ENCODE measurements at places on chromosomes 12 and 14.

GRCh38 chr12:53160673-53161072, 19.8 kb upstream of the ZNF740 start:
- DNase-seq = no peak

- no peak for DNase-seq
These were observed 2.1 kb downstream of the USP5 start for GRCh38 chr12:6854036-6854435.

DNA sequence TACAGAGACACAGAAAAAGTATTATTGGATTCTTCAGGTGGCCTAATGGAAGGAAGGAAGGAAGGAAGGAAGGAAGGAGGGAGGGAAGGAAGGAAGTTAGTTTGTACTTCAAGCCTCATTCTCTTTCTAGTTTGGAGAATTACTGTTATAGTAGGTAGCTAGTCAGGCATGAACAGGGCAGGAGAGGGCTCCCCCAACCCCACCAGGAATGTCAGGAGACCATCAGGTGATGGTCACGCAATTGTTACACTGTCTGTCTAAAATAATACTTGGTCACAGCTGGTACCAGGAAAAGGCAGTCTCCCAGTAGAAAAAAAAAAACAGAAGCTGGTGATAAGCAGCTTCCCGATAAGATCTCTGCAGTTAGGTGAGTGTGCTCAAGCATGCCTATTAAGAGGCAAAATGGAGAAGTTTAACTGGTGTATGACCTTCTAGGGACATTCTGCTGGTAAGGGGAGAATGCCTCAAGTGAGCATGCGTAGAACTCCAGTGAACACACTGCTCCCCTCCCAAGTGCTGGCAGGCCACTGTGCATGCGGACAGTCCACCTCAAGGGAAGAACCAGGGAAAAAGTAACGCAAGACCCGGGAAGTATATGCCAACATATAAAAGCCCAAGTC, 358.4 kb upstream of the SOX5 start:
- no peak for DNase-seq

- DNase-seq = no peak
These were observed 3.1 kb downstream of the SINHCAF start for GRCh38 chr12:31322801-31323207.

GRCh38 chr14:90831821-90832220, 15.6 kb upstream of the TTC7B start:
- no peak for DNase-seq

DNA sequence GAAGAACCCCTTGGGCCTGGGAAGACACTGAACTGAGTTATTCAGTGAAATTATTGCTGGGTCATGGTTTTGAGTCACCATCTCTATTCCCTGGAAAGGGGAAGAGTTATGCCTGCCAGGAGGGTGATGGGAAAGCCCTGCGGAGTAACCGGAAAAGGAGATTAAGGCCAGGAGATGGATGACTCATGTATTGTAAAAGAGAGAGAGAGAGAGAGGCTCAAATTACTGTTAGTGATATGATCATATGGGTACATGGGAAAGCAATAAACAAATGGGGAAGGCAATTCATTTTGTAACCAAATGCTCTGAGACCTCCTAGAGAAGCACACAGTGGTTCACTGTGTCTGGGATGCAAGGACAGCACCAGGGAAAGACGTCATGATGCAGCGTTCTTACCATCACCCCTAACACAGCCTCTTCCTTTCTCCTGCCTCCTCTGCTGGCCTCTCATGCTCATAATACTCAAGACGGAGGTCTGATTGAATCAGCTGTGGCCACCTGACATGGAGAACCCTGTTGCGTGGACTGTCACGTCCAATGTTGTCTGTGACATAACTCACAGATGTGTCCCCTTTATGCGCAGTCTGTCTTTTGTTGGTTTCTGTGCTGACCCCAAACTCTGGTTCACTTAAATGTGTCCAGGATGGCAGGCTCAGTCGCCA, 243.7 kb downstream of the TMEM132D start:
- no peak for DNase-seq

GRCh38 chr14:24398653-24399446, at the start of gene NYNRIN:
Gene NYNRIN (plus strand): TSS chr14:24399003. CDS start chr14:24399247, 244 bp downstream.
- no peak for DNase-seq

GRCh38 chr12:2043054-2043453, 9.7 kb upstream of the CACNA1C start:
- no peak for DNase-seq

- DNase-seq = no peak
These were observed 34.4 kb downstream of the ITPR2 start for GRCh38 chr12:26798640-26799039.

- DNase-seq = no peak
These were observed 30.9 kb downstream of the SYNDIG1L start for GRCh38 chr14:74395094-74395493.

- no peak for DNase-seq
These were observed 97.1 kb downstream of the C2CD5 start for GRCh38 chr12:22447223-22447622.

- no peak for DNase-seq
These were observed 10.9 kb upstream of the ZNF705A start for GRCh38 chr12:8145754-8146441.

DNA sequence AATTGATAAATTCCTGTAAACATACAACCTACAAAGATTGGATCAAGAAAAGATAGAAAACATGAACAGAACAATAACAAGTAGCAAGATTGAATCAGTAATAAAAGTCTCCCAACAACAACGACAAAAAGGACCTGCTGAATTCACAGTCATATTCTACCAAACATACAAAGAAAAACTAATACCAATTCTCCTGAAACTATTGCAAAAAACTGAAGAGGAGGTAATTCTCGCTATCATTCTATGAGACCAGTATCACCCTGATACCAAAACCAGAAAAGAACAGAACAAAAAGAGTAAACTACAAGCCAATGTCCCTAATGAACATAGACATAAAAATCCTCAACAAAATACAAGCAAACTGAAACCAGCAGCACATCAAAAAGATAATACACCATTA, 14.4 kb downstream of the SLC25A21 start:
- no peak for DNase-seq

- peak; percentile 88 for DNase-seq
These were observed 16.6 kb downstream of the TAMALIN start for GRCh38 chr12:52023182-52023975.

DNA sequence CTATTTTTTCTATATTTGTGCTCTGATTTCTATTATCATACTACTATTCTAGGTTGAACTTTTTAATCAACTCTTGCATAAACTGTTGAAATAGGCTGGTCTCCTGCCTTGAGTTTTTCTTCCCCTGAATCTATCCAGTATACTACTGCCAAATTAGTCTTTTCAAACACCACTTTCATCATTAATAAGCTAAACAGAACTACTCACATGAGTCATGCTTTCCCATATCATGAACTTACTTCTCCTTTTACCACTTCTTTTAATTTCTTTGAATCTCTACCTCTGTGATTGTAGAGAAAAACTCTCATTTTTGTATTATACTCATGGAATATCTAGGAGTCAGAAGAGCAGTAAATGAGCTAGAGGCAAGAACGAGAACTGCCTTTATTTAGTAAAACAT, 340.3 kb upstream of the PDE3A start:
- no peak for DNase-seq

GRCh38 chr12:10126413-10126812, 3.6 kb downstream of the CLEC7A start:
- DNase-seq = no peak

DNA sequence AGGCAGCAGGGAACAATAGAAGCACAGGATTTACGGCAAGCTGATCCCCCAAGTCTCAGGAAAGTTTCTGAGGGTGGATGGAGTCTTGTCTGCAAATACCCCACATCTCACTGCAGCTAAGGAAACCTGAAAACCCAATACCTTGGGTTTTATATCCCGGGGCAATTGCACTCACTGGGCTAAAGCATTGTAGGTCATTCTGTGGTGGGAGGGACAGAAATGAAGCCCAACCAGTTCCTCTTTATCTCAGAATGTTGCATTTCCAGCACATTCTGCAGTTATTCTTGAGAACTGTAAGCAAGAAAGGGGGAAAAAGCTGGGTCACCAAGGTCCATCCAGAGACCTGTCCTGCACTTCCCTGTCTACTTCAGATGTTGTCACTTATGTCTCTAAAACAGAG, 39.8 kb downstream of the C12orf42 start:
- DNase-seq = no peak

- DNase-seq = no peak
These were observed 5.9 kb upstream of the WASHC3 start for GRCh38 chr12:102067574-102068258.

GRCh38 chr12:56154246-56154771, 1.9 kb downstream of the MYL6B start:
- DNase-seq = no peak

GRCh38 chr12:47870175-47870781, 34.5 kb downstream of the VDR start:
- DNase-seq = no peak

DNA sequence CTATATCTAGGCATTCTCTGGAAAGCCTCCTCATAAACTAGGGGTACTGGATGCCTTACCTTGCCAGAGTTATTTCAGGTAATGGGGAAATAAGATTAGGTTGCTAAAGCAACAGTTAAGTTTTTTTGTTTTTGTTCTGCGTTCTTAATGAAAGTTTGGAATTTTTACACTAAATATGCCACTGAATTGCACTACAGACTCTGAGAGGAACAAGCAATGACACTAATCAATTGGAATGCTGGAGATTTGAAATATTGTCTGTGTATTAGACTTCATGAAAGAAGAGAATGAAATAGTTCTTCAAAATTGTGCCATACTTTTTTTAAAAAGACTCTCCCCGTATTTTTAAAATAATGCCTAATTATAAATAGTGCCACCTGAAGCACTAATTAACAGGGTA, 287.8 kb downstream of the NAV3 start:
- DNase-seq = no peak

DNA sequence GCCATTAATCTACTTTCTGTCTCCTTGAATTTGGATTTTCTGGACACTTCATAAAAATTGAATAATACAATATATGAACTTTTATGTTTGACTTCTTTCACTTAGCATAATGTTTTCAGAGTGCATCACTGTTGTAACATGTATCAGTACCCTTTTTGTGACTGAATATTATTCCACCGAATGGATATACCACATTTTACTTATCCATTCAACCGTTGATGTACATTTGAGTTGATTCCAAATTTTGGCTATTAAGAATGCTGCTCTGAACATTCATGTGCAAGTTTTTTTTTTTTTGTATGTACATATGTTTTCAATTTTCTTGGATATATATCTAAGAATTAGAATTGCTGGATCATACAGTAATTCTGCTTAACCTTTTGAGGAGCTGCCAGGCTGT, 43.2 kb downstream of the CPSF2 start:
- no peak for DNase-seq

GRCh38 chr12:77973579-77973978, 142.9 kb downstream of the NAV3 start:
- DNase-seq = no peak

DNA sequence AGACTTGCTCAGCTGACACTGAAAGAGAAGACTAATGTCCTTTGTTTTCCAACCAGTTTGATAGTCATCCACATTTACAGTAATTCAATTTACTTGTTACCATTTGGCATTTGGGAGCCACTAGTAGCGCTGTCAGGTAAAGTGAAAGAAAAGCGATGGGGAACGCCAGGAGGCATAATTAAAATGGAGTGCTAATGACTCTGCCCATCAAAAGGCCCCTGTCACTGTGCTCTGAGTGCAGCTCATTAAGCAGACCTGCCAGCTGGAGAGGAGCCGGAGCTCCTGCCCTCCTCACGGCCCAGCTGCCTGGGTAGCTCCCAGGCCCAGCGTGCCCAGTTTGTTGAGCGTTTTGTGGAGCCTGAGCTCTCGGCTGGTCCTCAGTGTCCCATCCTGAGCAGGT, 463.6 kb upstream of the CCDC196 start:
- no peak for DNase-seq

GRCh38 chr12:102376181-102376747, 104.1 kb downstream of the IGF1 start:
- no peak for DNase-seq

DNA sequence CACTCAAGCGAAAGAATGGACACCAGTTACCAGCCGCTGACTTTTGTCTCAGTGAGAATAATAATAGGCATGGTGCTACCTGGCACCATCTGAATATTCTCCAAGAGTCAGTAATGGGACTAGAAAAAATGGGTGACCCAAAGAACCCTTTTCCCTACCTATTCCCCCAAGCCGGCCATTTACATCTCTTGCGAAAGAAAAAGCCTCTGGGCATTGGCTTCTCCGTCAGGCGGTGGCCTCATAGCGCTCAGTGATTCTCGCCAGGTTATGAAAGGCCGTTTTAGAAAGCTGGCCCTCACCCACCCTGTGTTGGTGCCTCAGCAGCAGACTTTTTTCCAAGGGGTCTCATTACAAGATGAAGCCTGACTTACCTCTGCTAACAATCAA, 523 bp upstream of the SLC6A15 start:
- no peak for DNase-seq

DNA sequence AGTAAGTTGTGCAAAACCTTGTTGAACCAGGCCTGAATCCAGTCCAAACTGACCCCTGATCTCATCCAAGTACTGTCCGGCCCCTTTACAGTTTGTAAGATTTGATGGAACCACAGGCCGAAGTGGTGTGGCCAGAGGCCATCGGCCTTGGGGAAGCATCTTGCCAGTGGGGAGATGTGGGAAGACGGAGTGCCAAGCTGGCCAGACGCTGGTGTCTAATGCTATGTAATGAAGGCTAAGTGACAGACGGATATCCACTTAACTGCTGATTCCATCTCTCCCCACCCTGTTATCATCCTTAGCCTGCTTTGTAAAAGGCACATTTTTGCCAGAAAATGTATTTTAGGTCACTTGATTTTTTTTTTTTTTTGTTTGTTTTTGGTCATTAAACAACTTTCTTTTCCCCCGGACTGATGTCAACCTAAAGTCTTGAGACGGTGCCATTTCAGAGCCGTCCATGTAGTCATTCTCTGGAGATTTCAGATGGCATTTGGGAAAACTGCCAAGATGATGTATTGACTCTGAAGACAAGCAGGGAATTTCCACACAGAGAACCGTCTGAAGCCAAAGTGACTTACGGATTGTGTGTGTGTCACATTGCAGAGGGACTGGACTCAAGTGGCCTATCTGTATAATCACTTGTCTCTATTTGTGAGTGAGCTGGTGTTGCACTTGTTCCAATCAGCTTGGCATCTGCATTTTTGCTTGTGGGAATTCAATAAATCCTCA, 86.5 kb upstream of the MANSC4 start:
- DNase-seq = no peak
